ENCODE measurements at places on chromosomes 3 and 15. TPM values are rescaled to one million over a fixed set of nuclear protein-coding genes. Genes with fewer than 3 reads are reported as not detected.

DNA sequence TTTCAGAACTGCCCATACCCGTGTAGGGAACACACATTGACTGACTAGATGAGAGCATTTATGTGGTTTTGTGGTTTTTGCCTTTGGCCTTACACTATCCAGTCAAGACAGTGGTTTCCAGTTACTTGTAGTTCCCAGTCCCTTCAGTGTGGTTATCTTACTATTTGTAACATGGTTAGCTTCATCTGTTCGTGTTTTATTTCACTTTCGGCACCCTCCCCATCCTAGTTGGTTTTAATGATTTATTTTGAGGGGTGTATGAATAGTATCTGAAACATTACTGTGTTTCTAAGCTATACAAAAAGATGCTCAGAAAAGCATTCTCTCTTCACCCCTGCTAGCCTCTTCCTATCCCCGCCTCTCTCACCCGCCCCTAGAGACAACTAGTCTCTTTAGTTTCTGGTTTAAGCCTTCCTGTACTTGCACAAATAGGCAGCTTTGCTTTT lies 14.1 kb downstream of the LYSMD4 start:
- no peak for DNase-seq

Gene CPLX3
- total RNA-seq, result not detected

GRCh38 chr3:44159696-44160300 lies 81.9 kb upstream of the TOPAZ1 start:
- no peak for DNase-seq

Gene GOLGA6L7
- total RNA-seq, result not detected

DNA sequence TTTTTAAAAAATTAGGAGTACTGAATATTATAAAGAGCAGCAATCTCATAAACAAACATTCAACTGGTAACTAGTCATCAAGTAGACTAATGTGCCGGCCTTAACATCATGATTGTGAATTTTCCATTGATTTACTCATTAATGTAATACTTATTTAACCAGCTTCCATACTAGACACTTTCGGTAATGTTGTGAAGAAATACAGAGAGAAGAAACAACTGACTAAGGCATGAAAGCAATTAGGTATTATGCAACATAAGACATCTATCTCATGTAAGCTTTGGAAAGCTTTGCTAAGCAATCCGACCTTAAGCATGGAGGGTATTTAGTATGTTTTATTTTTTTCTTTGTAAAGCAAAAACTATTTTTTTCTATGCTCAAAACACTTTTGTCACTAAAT lies 108.0 kb downstream of the IL1RAP start:
- DNase-seq, result no peak

Data from kidney (tissue), 22 donors.